ENCODE measurements at places on chromosomes 2 and 18. TPM values are rescaled to one million over a fixed set of nuclear protein-coding genes. Genes with fewer than 3 reads are reported as not detected.
A peak's percentile ranks its signal among the peaks of the same experiment; 100 is the strongest.

- no peak for DNase-seq
Measured at GRCh38 chr18:25327584-25327983, 24.4 kb downstream of the ZNF521 start.

DNA sequence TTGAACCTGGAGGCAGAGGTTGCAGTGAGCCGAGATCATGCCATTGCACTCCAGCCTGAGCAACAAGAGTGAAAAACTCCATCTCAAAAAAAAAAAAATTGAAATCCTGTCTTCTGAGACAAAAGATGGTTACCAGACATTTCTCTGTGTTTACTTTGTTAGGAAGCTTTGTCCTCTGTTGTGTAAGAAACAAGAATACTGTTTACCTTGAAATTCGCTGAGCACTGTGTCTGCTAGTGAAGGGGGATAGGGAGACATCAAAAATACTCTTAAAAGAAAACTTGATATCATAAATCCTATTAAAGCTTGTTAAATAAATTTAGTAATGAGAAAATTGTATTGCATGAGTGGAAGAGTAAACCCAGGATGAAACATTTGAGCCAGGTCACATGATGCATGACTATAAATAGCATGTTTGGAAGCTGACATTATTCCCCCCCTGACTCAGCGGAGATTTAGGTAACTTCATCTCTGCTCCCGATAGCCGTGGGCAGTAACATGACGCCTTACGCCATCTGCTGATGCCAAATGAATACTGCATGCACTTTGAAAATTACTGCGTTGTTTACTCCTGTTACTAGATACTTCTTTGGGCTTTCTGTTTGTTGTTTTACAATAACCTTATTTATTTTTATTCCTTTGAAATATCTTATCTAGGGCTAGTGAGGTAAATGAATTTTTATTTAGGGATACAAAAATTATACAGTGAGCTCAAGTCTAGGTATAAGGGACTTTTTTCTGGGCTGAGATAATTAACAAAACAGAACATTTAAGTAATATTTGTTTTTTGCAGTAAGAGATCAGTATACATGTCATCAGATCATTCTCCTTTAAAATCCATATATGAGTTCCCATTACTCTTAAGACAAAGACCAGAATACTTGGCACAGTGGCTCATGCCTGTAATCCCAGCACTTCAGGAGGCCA, 134.9 kb downstream of the MAP3K20 start:
- peak; percentile 74 for DNase-seq

DNA sequence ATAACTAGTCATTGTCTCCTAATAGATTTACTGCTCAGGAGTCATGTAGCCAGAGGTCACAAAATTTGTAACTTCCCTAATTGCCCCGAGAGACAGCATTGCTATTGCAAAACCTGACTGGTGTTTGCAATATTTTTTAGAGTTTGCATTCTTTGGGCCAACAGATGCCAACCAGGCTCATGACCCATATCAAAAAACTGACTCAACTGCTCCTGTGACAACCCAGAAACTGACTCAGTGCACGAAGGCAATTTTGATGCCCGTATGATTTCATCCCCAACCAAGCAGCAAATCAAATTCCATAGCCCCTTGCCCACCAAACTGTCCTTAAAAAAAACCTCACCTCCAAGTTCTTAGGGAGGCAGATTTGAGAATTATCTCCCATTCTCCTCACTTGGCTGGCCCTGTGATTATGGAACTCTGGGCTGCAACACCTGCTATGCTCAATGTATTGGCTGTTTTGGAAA, 951.3 kb downstream of the TSN start:
- no peak for DNase-seq

DNA sequence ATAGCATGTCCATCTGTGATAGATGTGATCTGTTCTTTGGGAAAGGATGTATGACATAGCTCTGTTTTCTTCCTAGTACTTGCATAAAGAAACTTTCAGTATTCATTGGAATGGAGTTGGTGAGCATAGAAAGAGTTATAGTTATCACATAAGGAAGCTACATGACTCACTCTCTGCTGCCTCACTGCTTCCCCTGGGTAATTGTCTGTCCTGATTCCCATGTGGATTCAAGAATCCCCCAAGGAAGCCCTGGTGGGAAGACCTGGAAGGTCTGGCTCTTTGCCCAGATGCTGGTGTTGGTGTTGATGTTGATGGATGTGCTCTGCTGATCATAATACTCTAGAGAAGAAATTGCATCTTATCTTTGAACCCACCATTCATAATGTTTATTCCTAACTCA, 60.6 kb downstream of the PTPN4 start:
- DNase-seq: no peak

- no peak for DNase-seq
Measured at GRCh38 chr2:230893841-230894781, 29.4 kb downstream of the ITM2C start.

GRCh38 chr18:12306752-12307700, 1.0 kb upstream of the TUBB6 start:
- peak; percentile 40 for DNase-seq

GRCh38 chr2:207041786-207042554, 102.7 kb downstream of the CPO start:
- DNase-seq: no peak

GRCh38 chr2:8332646-8333045, 349.2 kb upstream of the ID2 start:
- DNase-seq: no peak

- DNase-seq: no peak
Measured at GRCh38 chr2:9535177-9535576, 20.5 kb downstream of the ADAM17 start.

DNA sequence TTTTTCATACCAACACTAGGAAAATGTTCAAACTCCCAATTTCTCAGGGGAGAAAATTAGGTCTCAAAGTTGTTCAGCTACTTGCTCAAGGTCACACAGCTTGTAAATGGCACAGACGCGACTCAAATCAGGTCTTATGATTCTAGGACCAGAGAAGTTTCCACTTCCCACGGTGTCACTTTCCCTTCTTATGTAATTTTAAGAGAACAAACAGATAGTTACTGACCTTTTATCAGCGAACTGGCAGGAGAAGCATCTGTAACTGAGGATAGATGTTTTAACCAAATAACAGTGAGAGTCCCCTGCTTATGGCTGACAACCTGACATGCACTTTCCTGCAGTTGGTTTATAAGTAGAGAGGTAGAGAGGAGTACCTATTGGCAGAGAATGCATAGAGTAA, 2.1 kb upstream of the KCNJ3 start:
- DNase-seq: no peak

DNA sequence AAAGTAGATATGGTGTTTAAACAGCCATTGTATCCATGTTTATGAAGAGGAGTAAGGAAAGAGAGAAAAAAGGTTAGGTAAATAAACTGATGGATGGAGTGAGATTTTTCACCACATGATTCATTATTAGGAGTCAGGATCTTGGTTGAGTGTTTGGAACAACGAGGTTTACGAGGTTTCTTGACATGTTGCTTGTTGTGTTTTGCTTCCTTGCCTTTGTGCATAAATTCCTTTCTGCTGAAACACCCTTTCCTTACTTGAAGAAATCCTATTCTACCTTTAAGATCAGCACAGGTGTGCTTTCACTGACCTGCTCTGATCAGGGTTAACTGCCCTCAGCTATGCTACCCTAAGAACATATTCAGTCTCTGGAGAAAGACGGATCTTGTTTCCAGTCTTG, 66.6 kb downstream of the EFEMP1 start:
- no peak for DNase-seq

- DNase-seq: no peak
Measured at GRCh38 chr2:211113334-211114175, 557.2 kb downstream of the CPS1 start.

DNA sequence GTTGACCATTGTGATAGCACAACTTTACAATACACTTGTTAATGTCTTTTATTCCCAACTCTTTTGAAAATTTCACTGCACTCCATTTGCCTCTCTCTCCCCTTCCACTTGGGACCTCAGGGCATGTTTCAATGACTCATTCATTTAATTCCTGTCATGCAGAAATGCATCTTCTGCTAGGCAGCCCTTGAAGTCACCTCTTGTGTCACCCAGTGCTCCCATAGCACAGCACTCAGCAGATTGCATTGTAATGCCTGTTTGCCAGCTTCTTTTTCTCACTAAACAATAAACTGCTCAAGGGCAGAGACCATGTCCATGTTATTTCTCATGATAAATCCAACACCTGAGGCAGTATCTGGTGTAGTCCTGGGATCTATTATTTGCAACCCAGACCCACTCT, 85.9 kb upstream of the ACSL3 start:
- DNase-seq: no peak

GRCh38 chr2:144156736-144157640, 362.9 kb downstream of the ZEB2 start:
- DNase-seq: no peak

DNA sequence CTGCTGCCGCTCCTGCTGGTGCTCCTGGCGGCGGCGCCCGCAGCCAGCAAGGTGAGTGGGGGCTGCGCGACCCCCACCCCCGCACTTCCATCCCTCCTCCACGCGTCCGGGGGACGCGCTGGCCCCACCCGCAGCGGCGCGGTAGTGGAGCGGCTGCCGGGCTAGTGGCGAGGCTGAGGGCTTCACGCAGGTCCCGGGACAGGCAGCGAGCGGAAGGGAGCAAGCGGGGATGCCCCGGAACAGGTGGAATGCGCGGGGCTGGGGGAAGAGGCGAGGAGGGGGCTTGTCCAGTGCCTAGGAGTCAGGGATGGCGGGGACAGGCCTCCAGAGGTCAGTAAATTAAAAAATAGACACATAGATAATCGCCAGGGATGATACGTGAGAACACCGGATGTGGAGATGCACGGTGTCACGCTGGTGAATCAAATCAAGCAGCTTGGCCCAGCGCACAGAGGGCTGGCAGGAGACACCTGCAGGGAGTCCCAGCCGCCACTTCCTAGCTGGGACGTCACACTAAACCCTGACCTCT, 403 bp downstream of the COL4A3 start:
- DNase-seq: no peak

DNA sequence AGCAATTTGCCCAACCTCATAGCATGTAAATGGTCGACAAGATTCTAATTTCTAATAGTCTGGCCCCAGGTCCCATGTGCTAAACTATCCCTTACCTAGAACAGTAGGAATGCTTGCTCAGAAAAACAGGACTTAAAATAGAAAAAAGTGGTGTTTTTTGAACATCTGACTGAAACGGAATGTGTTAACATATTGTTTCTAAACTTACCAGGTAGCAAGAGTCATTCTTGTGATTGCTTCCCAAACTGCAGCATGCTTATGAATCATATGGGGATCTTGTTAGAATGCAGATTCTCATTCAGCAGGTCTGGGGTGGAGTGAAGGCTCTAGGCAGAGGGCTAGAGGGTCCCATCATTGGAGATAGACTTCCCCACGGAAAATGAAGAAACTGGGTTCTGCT, 5.8 kb upstream of the SLC20A1 start:
- DNase-seq: no peak

- DNase-seq: no peak
Measured at GRCh38 chr2:12877761-12878160, 161.0 kb downstream of the TRIB2 start.

GRCh38 chr2:215863687-215864086, 149.7 kb downstream of the MREG start:
- DNase-seq: no peak

GRCh38 chr2:28610583-28611201, 114.8 kb downstream of the PLB1 start:
- no peak for DNase-seq

DNA sequence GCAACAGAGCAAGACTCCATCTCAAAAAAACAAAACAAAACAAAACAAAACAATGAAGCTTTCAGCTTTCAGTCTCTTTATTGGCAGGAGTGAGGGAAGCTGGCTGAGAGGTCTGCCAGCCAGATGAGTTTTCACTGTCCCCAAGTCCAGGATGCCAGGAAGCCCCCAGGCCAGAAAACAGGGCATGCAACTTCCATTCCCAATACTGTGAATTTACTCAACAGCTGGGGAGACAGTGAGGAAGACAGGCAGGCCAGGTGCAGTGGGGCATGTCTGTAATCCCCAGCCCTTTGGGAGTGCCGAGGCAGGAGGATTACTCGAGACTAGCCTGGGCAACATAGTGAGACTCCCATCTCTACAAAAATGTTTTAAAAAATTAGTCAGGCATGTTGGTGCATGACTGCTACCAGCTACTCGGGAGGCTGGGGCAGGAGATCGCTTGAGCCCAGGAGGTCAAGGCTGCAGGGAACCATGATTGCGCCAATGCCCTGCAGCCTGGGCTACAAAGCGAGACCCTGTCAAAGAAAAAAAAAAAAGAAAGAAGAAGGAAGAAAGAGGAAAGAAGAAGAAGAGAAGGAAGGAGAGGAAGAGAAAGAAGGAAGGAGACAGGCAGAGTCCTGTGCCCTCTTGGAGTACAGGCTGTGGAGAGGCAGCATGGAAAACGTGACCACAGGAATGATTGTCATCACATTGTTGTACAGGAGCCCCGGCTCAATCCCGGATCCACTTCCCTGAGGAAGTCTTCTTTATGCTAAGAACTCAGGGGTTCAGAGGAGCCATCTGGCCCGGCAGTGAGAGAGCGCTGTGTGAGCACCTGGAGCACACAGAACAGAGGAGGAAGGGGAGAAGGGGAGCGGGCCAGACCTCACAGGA, 29.2 kb upstream of the POMC start:
- DNase-seq: no peak

GRCh38 chr2:194486326-194486725, 1170.7 kb upstream of the SLC39A10 start:
- DNase-seq: no peak

DNA sequence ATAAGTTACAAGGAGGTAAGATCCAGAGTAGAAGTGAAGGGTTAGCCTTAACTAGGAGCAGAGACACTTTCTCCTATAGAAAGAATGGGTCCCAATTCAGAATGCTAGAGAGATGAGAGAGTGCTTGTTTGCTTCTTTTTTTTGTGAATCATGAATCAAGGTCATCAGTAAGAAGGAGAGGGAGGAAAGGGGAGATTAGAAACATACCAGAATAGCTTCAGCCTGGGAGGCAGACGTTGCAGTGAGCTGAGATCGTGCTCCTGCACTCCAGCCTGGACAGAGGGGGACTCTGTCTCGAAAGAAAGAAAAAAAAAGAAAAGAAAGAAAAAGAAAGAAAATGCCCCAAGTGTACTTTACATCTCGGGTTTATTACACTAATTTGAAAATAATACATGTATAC, 55.8 kb upstream of the SLC35F5 start:
- no peak for DNase-seq

GRCh38 chr2:12005886-12006681, 259.7 kb downstream of the LPIN1 start:
- peak; percentile 42 for DNase-seq

GRCh38 chr18:46226461-46226860, 122.3 kb downstream of the HAUS1 start:
- no peak for DNase-seq

ASAP2 gene
- polyA plus RNA-seq: 33.8 TPM

DNAH7 gene
- polyA plus RNA-seq: 2.7 TPM

PKP4 gene
- polyA plus RNA-seq: 81.1 TPM

MOGAT1 gene
- polyA plus RNA-seq: not detected

FAM237A gene
- polyA plus RNA-seq: not detected

SPDYA gene
- polyA plus RNA-seq: 5.7 TPM

LRRTM4 gene
- polyA plus RNA-seq: 2.3 TPM

IKZF2 gene
- 15.5 TPM for polyA plus RNA-seq

GALNT3 gene
- polyA plus RNA-seq: 25.4 TPM

CNDP1 gene
- polyA plus RNA-seq: 0.28 TPM

EGR4 gene
- not detected for polyA plus RNA-seq

SNORC gene
- polyA plus RNA-seq: 0.97 TPM

All from right lung (tissue), 10 donors.